ENCODE measurements at places on chromosomes 3 and 15.
A peak's percentile ranks its signal among the peaks of the same experiment; 100 is the strongest.

GRCh38 chr3:126983653-126984390 is 907 bp downstream of the PLXNA1 start:
- DNase-seq, result no peak

- peak; percentile 59 for DNase-seq
Observed at GRCh38 chr3:57164657-57165573, at the start of gene IL17RD. TSS of gene IL17RD (minus strand) at chr3:57165353. CDS start at chr3:57165286, 67 bp downstream.

DNA sequence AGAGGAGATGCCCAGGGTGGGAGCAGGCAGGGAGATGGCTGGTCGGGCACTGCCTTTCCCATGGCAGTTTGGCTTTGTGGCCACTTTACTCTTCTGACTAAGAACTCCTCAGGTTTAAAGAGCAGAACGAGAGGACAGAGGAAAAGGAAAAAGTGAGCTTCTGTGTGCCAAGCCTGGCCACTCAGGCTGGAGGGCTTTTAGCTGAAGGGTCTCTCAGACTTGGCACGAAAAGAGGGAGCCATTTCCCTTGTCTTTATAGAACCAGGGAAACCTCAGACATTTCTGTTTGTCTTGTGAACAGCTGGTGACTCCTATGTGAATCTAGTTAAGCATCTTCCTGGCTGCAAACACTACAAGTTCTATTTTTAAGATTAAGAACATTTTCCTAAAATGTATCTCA is 23.3 kb upstream of the PSMD6 start:
- DNase-seq, result no peak

GRCh38 chr15:42133886-42134502 is 22.4 kb downstream of the PLA2G4F start:
- DNase-seq, result peak; percentile 66

GRCh38 chr3:100915706-100916495 is 77.3 kb downstream of the ABI3BP start:
- DNase-seq, result no peak

DNA sequence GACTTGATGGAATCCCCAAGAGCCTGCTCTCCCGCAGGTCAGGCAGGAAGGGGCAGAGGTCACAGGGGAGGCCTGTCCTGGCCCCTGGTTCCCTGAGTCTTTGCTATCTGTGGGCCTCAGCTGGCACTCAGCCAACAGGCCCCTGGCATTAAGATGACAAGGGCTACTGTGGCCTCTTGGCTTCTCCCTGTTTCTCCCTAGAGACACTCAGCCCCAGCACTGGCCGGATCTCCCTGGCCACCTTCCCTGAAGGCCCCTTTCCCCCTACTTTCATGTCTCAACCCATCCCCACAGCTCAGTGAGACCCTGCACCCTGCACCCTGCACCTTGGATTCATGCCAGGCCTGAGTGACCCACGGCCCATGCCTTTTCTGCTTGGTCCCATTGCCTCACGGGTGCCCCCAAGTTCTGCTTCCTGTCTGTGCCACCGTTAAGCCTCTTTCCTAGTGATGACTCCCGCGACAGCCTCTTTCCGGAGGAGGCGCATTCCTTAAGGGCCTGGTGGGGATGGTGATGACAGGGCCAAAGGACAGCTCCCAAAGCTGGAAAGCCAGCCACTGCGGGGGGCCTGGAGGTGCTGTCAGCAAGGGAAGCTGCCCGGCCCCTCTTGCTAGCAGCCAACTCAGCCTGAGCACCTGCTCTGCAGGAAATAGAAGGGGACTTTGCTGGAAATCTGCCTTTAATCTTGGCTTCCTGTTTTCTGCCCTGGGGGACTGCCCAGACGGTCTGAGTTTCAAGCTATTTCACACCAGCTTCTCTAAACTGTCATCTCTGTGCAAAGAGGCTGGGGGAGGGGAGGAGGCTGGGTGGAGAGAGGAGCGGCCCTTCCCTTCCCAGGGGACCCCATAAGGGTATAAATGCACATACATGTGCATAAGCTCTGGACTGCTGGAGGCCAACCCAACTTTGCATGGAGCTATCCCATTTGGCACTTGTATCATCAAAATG is 4.8 kb upstream of the CSK start:
- DNase-seq, result no peak

DNA sequence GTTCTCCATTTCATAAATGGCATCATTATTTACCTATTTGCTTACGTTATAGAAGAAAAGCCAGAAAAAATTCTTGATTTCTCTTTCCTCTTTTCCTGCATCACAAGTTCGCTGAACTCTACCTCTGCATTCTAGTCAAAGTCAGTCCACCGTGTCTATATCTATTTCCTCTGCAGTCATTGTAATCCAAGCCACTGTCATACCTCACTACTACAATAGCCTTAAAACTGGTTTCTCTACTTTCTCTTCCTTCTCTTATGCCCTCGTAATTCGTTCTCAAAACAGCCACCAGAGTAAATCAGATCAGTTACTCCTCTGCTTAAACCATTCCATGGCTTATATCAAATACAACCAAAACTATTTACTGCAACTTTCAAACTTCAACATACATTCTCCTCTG is 13.4 kb upstream of the FAM81A start:
- no peak for DNase-seq

- no peak for DNase-seq
Observed at GRCh38 chr3:101072300-101072699, 79.1 kb upstream of the ABI3BP start.

GRCh38 chr15:88621789-88622604 is 857 bp downstream of the AEN start:
- no peak for DNase-seq
